GM20000 (cell line): ENCODE measurements at places on chromosomes 7 and 10.

- DNase-seq, result no peak
Observed at GRCh38 chr7:43004082-43004481, 71.9 kb downstream of the MRPL32 start.

DNA sequence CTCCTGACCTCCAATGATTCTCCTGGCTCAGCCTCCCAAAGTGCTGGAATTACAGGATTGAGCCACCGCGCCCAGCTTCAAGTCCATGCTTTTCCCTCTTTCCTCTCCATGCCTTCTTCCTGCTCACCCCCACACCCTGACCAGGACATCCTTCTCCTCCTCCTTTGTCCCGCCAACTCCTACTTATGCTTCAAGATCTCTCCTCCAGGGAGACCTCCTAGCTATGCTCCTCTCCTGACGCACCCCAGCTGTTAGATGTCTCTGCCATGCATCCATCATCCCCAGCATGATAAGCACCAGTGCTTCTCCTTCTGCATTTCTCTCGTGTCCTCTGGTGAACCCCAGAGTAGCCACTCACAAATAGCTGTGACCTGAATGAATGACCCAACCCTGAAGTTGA, 21.1 kb downstream of the SRRM3 start:
- DNase-seq, result no peak

- DNase-seq, result no peak
Observed at GRCh38 chr10:86117051-86117450, 249.5 kb downstream of the GRID1 start.

GRCh38 chr7:29328811-29329210, 134.2 kb downstream of the CHN2 start:
- DNase-seq, result no peak

GRCh38 chr7:115933471-115933870, 97.1 kb downstream of the TFEC start:
- DNase-seq, result no peak

- DNase-seq, result no peak
Observed at GRCh38 chr7:157429001-157429679, 92.3 kb downstream of the DNAJB6 start.

GRCh38 chr7:157664871-157665633, 328.2 kb downstream of the DNAJB6 start:
- DNase-seq, result no peak

DNA sequence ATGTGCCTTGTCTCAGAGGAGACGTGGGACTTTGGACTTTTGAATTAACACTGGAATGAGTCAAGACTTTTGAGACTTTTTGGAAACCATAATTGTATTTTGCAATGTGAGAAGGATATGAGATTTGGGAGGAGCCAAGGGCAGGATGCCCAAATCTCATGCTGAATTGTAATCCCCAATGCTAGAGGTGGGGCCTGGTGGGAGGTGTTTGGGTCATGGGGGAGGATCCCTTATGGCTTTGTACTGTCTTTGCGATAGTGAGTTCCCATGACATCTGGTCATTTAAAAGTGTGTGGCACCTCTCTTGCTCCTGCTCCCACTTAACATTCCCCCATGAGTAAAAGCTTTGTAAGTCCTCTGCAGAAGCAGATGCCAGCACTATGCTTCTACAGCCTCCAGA, 39.2 kb downstream of the DNAJC9 start:
- no peak for DNase-seq

DNA sequence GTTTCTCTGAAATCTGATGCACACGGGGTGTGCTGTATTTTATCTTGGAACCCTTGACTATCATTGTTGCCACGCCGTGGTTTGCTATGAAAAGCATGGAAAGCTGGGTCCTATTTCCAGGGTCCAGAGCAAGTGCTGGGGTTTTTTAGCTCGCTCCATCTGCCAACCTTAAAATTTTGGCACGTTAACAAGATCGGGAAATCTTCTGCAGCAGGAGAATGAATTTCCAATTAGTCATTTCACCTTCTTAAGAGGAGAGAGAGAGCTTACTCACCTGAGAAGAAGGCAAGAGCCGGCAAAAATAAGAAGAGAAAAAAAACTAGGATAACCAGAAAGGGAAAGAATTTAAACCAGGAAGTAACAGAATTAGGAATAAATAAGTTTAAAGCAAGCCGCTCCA, 223.6 kb upstream of the CELF2 start:
- DNase-seq, result no peak

- DNase-seq, result no peak
Observed at GRCh38 chr7:131015657-131015958, 281.6 kb upstream of the KLF14 start.

DNA sequence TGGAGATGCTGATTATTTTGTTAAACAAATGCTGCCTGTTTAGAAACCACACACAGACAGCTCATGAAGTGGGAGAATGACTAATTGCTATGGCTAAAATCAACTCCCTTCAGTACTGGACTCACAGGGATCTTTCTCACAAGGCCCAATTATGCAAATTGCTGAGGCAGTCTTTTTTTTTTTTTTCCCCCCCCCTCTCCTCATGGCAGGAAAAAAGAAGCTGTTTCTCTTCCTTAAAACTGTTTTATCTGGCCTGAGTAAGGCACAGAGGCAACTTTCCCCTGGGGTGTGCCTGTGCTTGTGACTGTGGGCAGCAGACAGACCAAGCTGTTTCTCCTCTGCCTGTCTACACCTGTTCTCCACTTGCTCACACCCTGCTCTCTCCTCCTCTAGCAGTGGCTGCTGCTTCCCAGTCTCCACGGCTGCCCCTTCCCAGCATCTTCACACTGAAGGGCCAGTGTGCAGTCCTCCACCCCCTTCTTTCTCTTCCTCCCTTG, 65.4 kb upstream of the STEAP1B start:
- peak; percentile 29 for DNase-seq

- no peak for DNase-seq
Observed at GRCh38 chr10:121578965-121579364, 19.3 kb downstream of the FGFR2 start.

GRCh38 chr10:108521827-108522492, 1357.5 kb upstream of the SORCS1 start:
- DNase-seq, result no peak

DNA sequence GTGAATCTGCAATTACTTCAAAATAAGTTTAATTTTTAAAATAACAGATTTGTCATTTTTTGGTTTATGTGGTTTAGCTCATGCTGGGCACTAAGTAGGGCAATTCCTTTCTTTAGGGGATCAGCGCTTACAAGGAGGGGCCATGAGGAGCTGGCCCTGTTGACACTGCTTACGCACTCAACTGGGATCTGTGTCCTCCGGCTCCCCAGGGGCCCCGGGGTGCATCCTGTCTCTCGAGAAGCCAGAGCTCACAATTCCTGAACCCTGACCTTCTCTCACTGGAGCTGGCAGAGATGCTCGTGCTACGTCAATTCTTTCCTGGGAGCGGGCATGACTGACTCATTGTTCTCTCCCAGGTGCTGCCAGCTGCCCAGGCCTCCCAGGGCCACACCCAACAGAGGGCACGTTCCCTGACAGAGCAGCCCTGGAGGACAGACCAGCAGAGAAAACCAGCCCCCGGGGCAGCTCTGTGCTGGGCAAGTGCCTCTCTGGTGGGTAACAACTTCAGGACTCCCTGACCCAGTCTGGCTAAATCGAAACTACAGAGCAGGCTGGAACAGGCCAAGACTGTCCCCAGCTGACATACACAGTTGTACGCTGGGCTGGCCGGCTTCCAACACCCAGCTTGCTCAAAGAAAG, 36.8 kb downstream of the CTBP2 start:
- no peak for DNase-seq
